NCI-H524 (cell line): ENCODE measurements at places on chromosomes 6 and 20.
A peak's percentile ranks its signal among the peaks of the same experiment; 100 is the strongest.

GRCh38 chr6:135505648-135506047 lies 8.1 kb upstream of the AHI1 start:
- DNase-seq = no peak

DNA sequence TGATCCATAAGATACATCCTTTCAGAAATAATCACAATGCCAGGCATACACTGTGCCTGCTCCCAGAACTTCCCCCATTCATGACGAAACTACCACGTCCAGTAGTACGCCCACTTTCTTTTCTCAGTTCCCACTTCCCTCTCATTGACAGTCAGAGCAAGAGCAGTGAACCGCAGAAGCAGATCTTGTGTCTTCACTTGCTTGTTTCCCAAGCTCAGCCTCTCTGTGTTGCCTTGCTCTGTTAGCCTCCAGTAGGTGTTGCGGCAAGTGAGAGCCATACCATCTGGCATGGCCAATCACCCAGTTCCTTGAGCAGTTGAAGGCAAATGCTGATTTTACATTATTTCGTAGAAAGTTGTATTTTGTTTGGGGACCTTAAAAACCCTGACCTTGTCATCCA lies 11.7 kb downstream of the UST start:
- DNase-seq = no peak

DNA sequence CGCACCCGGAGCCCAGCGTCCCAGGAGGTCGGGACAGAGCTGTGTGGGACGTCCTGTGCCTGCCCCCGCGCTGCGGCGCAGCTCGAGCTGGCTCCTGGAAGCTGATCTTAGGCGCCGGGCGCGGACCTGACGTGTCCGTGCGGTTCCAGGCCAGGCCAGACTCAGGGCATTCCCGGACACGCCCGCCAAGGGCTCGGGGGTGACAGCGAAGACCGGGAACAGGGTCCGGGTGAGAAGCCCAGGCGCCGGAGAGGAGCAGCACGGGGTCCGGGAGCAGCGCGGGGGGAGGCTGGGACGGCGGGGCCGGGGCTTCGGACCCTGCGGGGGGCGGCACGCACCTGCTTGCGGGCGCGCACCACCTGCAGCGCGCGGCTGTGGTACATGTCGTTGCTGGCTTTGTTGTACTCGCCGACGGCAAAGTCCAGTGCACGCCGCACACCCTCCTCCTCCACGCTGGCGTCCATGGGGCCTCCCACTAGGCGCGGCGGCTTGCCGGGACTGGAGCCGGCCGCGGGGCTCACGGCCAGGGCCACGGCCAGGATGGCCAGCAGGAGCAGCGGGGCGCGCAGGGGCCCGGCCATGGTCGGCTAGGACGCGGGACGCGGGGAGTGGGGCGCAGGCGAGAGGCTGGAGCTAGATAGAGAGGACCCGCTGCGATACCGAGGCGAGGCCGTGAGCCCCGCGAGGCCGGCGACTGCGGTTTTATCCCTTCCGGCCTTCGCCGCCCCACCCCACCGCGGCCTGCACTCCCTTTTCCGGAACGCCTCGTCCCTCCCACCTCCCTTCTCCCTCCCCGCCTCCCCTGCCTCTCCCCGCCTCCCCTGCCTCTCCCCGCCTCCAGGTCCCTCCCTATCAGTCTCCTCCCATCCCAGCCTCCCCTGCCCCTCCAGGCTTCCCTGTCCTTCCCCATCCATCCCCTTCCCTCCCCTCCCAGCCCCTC lies at the start of gene CST3:
CST3 (minus strand) TSS at position 674 of the 940 bp plus-strand sequence; CDS start at position 581, 93 bp downstream.
- DNase-seq = peak; percentile 82

GRCh38 chr6:135600086-135600702 lies 102.7 kb upstream of the AHI1 start:
- peak; percentile 59 for DNase-seq
